AML-193 (cell line): ENCODE measurements at places on chromosomes 4 and X.

- DNase-seq: no peak
Observed at GRCh38 chr4:136395212-136395722, 1137.0 kb downstream of the PCDH18 start.

GRCh38 chrX:1397441-1398270 is 5.7 kb upstream of the SLC25A6 start:
- no peak for DNase-seq

GRCh38 chrX:22366166-22366702 is 93.5 kb downstream of the CBLL2 start:
- DNase-seq: no peak

GRCh38 chrX:130172127-130172845 is 524 bp downstream of the RAB33A start:
- no peak for DNase-seq

DNA sequence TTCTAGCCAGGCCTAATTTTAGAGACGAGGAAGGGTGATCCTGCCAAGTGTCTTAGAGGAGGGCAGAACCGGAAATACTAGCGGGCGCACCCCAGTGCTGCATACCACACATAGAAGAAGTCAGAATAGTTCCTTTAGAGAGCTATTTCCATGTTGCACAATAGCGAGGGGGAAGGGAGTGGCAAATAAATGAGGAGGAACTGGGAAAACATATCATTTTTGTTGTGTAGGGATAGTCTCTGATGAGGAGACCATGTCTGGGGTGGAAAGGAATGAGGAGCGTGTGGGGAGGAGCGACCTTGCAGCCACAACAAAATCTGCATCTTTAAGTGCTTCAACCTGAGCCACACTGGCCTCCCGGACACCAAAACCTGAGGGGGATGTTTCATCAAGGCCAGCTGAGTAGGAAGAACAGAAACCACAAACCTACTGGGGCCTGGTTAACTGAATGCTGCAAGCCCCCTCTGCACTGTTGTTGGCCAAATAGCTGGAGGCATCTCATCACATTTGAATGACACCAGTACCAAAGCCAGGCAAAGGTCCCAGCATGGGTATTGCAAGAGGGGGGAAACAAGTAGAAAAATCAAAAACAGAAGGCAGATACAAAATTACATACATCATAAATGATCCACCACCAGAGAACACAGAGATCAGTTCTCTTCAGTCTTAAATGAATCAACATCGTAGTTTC is 26.7 kb upstream of the C1QTNF7 start:
- peak; percentile 85 for DNase-seq

DNA sequence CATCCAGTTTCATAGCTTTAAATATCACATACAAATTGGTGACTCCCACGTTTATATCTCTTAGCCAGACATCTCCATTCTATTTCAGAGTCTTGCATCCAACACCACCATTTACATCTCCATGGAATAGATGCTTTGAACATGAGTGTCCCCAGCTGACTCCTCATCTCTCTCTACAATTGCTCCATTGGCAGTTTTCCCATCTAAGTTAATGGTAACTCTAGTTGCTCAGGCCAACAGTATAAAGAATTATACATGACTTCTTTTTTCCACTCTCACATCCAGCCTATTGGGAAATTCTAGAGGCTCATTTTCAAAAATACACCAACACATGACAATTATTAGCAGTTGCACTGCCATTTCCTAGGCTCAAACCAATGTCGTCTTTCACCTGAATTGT is 388.2 kb downstream of the STIM2 start:
- no peak for DNase-seq
